ENCODE measurements at places on chromosomes 1 and 21.

GRCh38 chr1:177162243-177162642 lies 2.3 kb downstream of the ASTN1 start:
- no peak for DNase-seq

GRCh38 chr1:19477284-19478249 lies 7.8 kb downstream of the CAPZB start:
- DNase-seq, result no peak

GRCh38 chr1:17551755-17552234 lies 12.3 kb downstream of the ARHGEF10L start:
- DNase-seq, result peak; percentile 60

GRCh38 chr1:5836776-5837440 lies 155.3 kb downstream of the NPHP4 start:
- DNase-seq, result no peak

DNA sequence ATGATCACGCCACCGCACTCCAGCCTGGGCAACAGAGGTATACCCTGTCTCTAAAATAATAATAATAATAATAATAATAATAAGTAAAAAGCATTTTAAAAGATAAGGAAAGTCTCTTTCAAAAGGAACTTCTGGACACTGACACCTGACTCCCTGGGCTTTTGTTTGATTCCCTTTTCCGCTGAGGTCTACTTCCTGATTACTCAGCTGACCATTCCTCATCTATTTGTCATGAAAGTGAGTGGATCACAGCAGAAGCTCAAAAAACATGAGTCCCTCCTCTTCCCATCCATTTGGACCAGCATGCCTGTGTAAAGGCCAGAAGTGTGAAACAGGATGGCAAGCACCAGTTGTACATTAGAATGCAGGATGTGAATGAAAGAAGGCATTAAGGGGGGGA lies 61.1 kb upstream of the FBXO28 start:
- DNase-seq, result no peak

DNA sequence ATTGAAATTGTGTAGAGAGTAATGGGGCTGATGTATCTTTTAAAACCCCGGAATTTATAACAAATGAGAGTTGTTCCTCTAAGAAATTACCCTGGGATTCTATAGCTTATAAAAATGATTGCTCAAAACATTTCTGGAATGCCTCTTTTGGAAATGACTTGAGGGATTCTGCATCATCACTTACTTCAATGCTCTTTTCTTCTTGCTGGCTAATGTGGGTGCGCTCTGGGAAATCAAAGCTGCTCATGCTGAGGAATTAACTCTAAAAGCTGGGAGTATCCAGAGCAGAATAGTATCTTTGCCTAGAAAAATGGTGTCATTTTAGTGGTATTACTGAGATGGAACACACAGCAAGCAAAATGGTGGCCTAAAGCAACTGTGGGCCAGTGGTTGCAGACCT lies 23.0 kb upstream of the TBX15 start:
- DNase-seq, result no peak

DNA sequence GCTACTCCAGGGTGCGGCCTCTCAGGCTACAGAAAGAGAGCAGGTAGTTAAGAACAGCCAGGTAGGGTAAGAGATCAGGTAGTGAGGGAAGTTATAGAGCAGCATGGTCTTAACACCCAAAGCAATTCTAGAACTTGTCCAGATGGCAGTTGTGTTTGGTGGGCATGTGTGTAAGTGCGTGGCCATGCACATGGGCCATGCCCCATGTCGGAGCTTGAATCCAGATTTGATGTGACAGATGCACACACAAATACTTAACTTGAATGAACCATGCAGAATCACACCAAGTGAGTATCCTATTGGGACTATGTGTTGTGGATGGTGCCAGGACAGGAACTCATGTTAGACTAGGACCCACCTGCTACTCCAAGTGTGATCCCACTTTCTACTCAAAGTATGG lies 145.7 kb upstream of the HMGB4 start:
- no peak for DNase-seq

DNA sequence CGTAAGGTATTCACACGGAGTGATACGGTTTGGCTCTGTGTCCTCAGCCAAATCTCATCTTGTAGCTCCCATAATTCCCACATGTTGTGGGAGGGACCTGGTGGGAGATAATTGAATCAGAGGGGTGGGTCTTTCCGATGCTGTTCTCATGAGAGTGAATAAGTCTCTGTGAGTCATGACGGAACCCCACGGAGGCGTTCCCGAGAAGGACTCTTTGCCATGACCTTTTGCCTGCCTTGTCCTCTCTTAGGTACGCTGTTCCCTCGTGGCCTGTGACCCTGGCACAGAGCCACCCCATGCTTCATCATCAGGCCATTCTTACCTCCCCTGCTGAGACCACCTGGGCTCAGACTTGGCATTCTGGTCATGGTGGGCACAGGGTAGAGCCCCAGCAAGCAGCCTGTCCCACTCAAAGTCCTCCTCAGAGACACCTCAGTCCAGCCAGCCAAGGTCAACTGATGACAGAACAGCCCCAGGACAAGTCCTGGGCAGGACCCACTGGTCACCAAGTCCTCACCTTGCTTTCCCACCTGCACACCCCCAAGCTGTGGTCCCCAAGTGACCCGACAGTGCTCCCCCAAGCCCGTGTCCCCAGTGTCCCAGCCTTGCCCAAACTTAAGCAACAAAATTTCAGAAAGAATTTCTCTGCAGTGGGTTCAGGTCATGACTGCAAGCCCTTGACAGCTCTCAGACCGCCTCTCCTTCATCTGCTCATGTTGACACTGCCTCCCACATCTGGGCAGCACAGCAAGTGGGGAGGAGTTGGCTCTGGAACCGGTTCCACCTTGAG lies 158.4 kb downstream of the ACTL8 start:
- no peak for DNase-seq

- no peak for DNase-seq
These were observed 56.1 kb downstream of the MEF2D start for GRCh38 chr1:156444407-156445001.

DNA sequence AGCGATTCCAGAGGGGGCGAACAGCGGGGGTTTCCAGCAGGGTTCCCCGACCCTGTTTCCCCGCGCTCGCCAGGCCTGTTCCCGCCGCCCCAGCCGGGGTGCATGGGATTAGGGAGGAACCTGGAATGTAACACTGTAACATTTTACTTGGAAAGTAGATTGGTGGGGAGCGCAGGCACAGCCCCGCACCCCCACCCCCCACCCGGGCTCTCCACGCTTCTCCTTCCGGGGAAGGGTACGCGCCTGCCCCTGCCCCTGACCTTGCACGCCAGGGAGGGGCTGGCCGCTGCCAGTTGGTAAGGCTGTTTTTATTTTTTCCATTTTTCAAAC lies 427 bp downstream of the FAM3B start:
- DNase-seq, result no peak

DNA sequence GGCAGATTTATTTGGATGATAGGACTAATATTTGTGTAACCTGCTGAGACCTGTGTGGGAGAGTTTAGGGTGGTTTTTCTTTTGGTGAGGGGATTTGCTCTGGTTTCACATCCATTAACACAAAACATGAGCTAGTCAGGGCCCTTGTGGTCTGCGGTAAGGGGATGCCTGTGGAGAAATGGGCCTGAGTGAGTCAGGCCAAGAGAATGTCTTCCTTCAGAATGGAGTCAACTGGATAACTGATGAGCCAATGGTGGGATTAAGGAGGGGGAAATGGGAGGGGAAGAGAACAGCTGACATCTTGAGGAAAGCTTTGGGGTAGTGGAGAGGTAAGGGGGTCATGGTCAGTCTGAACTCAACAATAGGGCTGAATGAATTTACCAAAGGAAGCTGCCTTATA lies 13.9 kb downstream of the WNT2B start:
- no peak for DNase-seq

GRCh38 chr1:247111700-247112478 lies 7.7 kb upstream of the ZNF669 start:
- DNase-seq, result peak; percentile 88

Measured in left ventricle myocardium superior (tissue), 1 donor.